Sigmoid colon (tissue), 7 donors: ENCODE measurements at places on chromosomes 7 and 10.

GRCh38 chr10:110134917-110135316 lies 72.5 kb upstream of the MXI1 start:
- no peak overlapping the region for H3K4me3 ChIP-seq
- no peak for DNase-seq
- H3K36me3 ChIP-seq, result peaks cover 11% of the 10 kb centered on the region

GRCh38 chr10:24873281-24873683 lies 79.1 kb downstream of the PRTFDC1 start:
- no peaks in the 10 kb centered on the region for H3K4me1 ChIP-seq
- no peaks in the 10 kb centered on the region for H3K27me3 ChIP-seq
- no peaks in the 10 kb centered on the region for H3K36me3 ChIP-seq
- no peak overlapping the region for H3K4me3 ChIP-seq
- no peak for DNase-seq

DNA sequence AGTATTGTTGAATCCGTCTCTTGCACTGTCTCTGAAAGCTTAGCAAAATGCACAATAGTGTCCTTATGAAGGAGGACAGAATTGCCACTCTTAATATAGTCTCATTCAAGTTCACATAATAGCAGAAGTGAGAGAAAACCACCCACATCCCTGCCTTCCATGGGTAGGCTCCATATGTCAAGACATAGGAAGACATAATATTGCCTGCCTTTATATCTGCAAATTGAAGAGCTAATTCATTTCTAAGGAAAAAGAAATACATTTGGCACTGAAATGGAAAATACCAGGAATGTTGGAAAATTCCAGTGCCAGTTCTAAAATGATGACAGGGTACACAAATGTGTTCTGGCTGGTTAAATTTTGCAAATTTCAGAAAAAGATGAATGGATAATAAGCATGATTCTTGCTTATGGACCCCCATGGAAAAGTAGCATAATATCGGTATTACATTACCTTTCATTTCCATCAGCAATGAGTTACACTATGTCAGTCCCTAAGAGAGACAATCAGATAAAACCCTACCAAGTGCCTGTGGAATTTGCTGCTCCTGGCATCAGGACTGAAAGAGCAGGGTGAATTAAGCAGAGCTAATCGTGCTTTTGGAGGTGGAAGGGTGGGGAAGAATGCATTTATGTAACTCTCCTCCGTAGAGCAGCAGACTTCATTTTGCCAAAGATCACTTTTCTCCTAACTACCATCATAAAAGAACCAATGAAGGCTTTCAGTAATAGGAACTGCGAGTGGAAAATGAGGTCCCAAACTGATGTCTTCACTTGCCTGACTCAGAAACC lies 312.6 kb downstream of the FGFR2 start:
- no peak overlapping the region for H3K27ac ChIP-seq
- no peaks in the 10 kb centered on the region for H3K27me3 ChIP-seq
- no peak overlapping the region for H3K4me3 ChIP-seq

GRCh38 chr7:134088199-134088598 lies 38.9 kb upstream of the LRGUK start:
- H3K27ac ChIP-seq, result no peak overlapping the region
- H3K4me3 ChIP-seq, result no peak overlapping the region
- no peaks in the 10 kb centered on the region for H3K36me3 ChIP-seq
- DNase-seq, result no peak
- no peaks in the 10 kb centered on the region for H3K4me1 ChIP-seq

GRCh38 chr7:117043108-117043825 lies 90.0 kb downstream of the ST7 start:
- H3K27me3 ChIP-seq, result no peaks in the 10 kb centered on the region
- no peaks in the 10 kb centered on the region for H3K4me1 ChIP-seq
- H3K27ac ChIP-seq, result no peak overlapping the region
- H3K36me3 ChIP-seq, result no peaks in the 10 kb centered on the region

- peaks cover 24% of the 10 kb centered on the region for H3K4me1 ChIP-seq
- H3K4me3 ChIP-seq, result no peak overlapping the region
- no peaks in the 10 kb centered on the region for H3K27me3 ChIP-seq
- no peaks in the 10 kb centered on the region for H3K36me3 ChIP-seq
Measured at GRCh38 chr10:95820363-95820762, 64.4 kb downstream of the ENTPD1 start.

DNA sequence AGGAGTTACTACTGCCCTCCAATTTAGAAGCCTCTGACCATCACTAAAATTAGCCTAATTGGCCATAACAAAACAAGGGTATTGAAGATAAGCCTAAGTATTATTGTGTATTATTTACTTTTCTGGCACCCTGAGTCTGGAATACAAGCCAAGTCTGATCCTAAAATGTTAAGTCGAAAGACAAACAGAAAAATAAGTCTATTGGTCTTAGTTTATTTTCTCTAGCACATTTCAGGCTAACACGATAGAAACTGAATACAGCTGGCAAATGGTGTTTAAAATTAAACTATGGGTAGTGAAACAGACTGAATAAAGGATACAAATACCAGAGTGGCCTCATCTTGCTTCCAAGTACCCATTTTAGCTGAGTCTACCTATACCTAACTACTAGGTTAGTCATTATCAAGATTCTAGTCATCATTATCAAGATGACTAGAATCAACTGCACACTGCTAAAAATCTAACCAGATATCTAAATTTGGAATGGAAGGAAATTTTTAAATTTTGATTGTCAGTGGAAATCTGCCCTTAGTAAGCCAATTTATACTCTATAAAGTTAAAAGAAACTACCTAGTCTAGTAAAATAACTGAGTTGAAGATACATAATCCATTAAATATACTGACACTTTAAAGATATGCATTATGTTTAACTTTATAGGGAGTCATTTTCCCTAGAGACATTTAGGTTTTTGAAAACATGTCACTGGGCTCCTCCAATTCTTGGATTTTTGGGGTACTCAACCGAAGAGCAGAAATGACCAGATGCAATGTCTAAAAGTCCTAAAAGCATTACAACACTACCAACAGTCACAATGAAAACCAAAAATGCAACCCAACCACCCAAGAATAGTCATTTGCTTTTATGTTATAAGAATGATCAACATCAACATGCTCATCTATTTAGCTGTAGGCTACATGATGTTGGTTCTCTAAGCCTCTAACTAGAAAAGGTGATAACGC lies 80.9 kb downstream of the NT5C2 start:
- peak overlapping the region; percentile 74 for H3K27ac ChIP-seq
- peaks cover 2% of the 10 kb centered on the region for H3K4me1 ChIP-seq
- no peaks in the 10 kb centered on the region for H3K36me3 ChIP-seq
- no peak overlapping the region for H3K4me3 ChIP-seq
- H3K27me3 ChIP-seq, result no peaks in the 10 kb centered on the region
- no peak for DNase-seq

GRCh38 chr10:79116801-79117723 lies 48.3 kb downstream of the ZMIZ1 start:
- DNase-seq, result peak; percentile 86
- H3K27ac ChIP-seq, result peak overlapping the region; percentile 88
- H3K4me1 ChIP-seq, result peaks cover 91% of the 10 kb centered on the region
- no peak overlapping the region for H3K4me3 ChIP-seq
- peaks cover 28% of the 10 kb centered on the region for H3K36me3 ChIP-seq

DNA sequence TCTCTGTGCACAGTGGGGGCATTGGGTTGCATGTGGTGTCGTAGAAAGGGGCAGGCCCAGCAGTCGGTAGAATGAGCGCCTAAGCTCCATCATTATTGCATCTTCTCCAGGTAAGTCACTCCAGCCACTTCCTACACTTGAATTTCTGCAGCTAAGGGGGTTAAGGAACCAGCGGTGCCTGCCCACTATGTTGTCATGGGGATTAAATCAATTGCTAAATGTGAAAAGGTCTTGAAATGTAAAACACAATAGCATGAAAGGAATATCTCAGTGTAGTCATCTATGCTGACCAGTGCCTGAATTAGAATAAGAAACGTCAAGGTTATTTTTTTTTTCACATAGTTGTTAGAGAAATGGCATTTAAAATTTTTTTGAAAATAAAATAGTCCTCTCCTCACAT lies 15.2 kb upstream of the CELF2 start:
- H3K4me3 ChIP-seq, result no peak overlapping the region
- H3K27me3 ChIP-seq, result no peaks in the 10 kb centered on the region
- no peak for DNase-seq
- H3K36me3 ChIP-seq, result no peaks in the 10 kb centered on the region
- no peaks in the 10 kb centered on the region for H3K4me1 ChIP-seq
- no peak overlapping the region for H3K27ac ChIP-seq

DNA sequence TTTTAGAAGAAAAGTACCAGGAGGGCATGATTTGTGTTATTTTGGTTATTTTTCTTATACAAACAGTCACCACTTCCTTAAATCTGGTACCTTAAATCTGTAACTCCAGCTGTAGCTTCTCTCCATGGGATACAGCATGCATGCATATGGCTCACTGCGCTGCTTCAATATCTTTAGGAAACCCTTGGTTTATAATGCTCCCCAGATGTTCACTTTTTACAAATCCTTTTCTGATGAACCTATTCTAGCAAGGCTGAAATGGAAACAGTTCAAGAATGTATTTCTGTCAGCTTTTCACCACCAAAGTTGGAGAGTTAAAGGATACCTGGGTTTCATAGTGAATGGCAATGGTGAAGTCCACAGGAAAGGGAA lies 50.9 kb downstream of the LAMB4 start:
- H3K36me3 ChIP-seq, result no peaks in the 10 kb centered on the region
- H3K27ac ChIP-seq, result peak overlapping the region; percentile 81
- no peak for DNase-seq
- H3K4me3 ChIP-seq, result no peak overlapping the region

DNA sequence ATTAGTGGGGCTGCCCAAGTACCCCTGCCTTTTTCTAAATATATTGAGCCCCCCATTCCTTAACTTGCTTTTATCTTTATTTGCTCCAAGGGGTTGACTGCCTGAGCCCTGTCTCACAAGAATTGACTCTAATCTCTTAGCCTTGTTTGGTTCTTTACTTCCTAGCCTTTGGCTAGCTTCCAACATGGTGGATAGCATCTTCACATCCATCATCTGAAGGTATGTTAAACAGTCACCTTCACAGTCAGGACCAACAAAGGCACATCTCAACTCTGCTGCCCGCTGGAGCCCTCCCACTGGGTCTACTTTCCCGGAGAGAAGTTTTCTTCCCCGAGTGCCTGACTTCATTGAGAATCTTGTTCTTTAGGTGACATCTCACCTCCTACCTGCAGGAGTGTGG lies 329.5 kb downstream of the GPR158 start:
- H3K4me1 ChIP-seq, result peaks cover 7% of the 10 kb centered on the region
- no peaks in the 10 kb centered on the region for H3K27me3 ChIP-seq
- H3K36me3 ChIP-seq, result no peaks in the 10 kb centered on the region
- H3K27ac ChIP-seq, result no peak overlapping the region
- no peak for DNase-seq

- H3K36me3 ChIP-seq, result no peaks in the 10 kb centered on the region
- H3K27ac ChIP-seq, result no peak overlapping the region
- H3K4me3 ChIP-seq, result no peak overlapping the region
- peaks cover 10% of the 10 kb centered on the region for H3K4me1 ChIP-seq
Measured at GRCh38 chr7:21106296-21106732, 319.6 kb upstream of the SP8 start.

GRCh38 chr7:151056666-151057505 lies 811 bp downstream of the CDK5 start:
- no peaks in the 10 kb centered on the region for H3K36me3 ChIP-seq
- peak overlapping the region; percentile 50 for H3K4me3 ChIP-seq
- peak overlapping the region; percentile 86 for H3K27ac ChIP-seq

DNA sequence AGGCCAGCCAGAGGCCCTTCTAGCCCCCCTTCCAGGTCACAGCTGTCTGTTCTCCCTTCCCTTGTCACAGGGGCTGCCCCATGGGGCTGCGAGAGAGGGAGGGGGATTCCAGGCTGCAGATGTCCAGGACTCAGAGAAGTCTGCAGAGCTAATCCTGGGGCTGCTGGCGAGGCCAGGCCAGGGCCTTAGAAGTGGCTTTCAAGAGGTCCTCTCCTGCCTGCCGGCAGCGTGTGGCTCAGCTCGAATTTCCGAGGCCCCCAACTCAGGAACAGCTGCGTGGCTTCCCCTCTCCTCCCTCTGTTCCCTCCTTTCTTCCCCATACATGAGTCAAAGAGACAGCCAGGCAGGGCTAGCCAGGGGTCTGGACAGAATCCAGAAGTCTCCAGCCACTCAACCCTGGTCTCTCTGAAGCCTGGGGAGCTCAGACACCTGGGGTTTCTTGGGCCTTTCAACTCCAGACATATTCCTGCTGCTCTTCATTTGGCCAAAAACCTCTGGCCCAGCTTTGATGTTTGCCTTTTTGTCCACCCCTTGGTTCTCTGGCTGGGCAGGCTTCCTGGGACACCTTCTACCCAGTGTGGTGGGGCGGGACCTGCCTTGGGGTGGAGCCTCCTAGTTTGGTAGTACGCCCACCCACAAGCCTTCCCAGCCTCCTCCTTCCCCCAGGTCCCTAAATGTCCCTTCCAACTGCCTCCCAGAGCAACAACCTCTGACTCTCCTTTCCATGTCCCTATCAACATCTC lies 21.8 kb upstream of the EIF5AL1 start:
- H3K27ac ChIP-seq, result peak overlapping the region; percentile 51
- H3K4me3 ChIP-seq, result no peak overlapping the region
- H3K36me3 ChIP-seq, result no peaks in the 10 kb centered on the region
- H3K27me3 ChIP-seq, result no peaks in the 10 kb centered on the region
- H3K4me1 ChIP-seq, result peaks cover 29% of the 10 kb centered on the region

GRCh38 chr7:92404170-92404614 lies 43.1 kb upstream of the GATAD1 start:
- H3K4me1 ChIP-seq, result no peaks in the 10 kb centered on the region
- peaks cover 10% of the 10 kb centered on the region for H3K36me3 ChIP-seq
- no peak overlapping the region for H3K27ac ChIP-seq
- no peak for DNase-seq
- H3K27me3 ChIP-seq, result no peaks in the 10 kb centered on the region
